ENCODE measurements at places on chromosomes 3 and 15.

GRCh38 chr15:95812491-95812890, 518.0 kb upstream of the NR2F2 start:
- DNase-seq: no peak

GRCh38 chr3:165919284-165919683, 82.1 kb upstream of the BCHE start:
- no peak for DNase-seq

GRCh38 chr3:128584412-128585020, 66.1 kb downstream of the RPN1 start:
- DNase-seq: peak; percentile 37

GRCh38 chr15:72857331-72858063, 73.9 kb upstream of the ADPGK start:
- no peak for DNase-seq

GRCh38 chr15:58182460-58183163, 44.4 kb downstream of the AQP9 start:
- peak; percentile 80 for DNase-seq
